ENCODE measurements at places on chromosomes 7 and 10.

DNA sequence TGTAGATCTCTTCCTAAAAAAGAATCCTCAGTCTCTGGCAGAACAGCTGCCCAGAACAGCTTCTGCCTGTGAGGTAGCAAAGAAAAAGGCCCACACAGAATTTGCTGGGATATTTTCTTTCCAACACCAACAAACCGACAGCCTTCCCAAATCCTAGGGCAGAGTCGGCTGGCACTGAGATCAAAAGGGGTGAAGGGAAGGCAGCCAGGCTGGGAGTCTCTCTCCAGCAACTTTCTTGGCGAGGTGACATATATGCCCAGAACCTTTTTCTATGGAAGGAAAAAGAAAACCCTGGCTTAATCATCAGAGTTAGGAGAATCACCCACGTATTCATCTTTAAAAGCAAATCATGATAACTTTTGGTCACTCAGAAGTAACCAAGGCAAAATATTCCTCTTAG lies 279.6 kb downstream of the DNAJB6 start:
- DNase-seq, result no peak

DNA sequence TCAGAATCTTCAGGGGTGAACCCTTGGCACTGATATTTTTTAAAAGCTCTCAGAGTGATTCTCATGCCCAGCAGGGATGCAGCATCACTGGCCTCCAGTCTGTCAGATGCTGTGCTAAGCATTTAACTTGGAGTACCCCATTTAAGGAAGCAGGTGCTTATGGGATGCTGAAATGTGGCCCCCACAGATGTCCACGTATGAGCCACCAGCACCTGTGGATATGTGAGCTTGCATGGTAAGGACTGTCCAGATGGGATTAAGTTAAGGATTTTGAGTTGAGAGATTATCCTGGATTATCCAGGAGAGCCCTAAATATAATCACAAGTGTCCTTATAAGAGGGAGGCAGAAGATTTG lies 17.7 kb downstream of the CHST3 start:
- no peak for DNase-seq

- DNase-seq, result no peak
Measured at GRCh38 chr7:30465811-30466180, 12.8 kb downstream of the NOD1 start.

- no peak for DNase-seq
Measured at GRCh38 chr10:92125144-92125543, 165.7 kb downstream of the CPEB3 start.

- DNase-seq, result no peak
Measured at GRCh38 chr7:134554417-134554966, 5.6 kb downstream of the AKR1B15 start.

- DNase-seq, result no peak
Measured at GRCh38 chr10:76882245-76882644, 755.4 kb downstream of the KCNMA1 start.

DNA sequence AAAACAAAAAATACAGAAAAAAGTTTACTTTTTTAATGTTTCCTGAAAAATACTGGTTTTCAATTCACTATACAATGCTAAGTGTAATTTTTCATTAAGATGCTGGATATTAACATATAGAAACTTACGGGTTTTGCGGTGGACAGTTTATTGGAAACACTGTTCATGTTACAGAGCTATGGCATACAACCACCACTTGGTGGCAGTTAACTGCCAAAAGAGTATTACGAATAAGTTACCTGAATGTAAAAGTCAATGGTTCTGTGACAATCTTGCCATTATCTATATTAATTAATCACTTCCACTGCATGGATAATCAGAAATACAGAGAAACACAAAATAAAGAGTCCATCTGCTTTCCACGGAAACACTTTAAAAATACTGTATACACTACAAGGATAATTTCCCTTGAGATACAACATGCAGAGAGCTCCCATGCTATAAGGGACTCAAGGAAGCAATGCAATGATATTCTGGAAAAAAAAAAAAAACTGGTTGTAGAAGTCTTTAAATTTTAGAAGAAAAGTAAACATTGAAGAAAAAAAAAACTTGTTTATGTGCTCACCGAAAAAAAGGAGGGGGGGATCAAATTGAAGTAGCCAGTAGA lies 97.0 kb downstream of the TPK1 start:
- DNase-seq, result no peak

DNA sequence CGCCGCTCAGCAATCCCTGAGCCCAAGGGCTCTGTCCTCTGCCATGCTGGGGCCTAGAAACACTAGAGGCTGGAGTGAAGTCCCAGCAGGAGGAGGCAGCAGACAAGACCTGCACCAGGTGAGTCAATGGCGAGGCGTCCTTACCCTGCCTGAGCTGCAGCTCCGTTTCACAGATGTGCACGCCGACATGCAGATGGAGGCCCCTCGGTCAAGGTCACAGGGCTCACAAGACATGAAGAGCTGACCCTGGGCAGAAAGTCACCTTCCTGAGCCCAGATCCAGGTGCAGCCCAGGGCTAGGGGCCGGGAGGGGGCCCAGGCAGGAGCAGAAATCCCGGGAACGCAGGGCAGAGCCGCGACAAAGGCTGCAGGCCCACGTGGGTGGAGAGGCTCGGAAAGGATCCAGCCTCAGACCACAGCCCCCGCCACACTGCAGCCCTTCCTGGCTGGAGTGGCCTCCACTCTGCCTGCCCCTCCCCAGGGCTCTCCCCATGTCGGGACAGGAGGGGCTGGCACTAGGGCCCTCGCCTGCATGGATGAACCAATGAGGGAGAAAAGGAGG lies 23.8 kb downstream of the PDGFA start:
- no peak for DNase-seq

- DNase-seq, result no peak
Measured at GRCh38 chr10:110355141-110355831, 50.6 kb upstream of the SMNDC1 start.

DNA sequence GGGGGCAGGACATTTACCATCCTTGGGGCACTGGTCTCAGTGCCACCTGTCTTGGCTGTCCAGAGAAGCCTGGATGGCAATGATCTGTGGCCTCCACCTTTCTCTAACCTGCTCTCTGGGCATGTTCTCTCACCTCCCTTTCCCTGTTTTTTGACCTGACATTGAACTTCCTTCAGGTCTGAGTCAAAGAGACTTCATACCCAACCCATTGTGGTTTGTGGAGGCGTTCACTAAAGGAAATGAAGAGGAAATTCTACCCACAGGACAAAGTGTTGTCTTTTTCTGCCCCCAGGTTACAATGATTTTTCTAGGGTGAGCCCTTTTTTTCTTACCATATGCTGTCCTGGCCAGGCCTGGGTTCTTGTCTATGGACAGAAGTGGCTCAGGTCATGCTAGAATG lies 76.6 kb downstream of the CYP26A1 start:
- DNase-seq, result no peak

DNA sequence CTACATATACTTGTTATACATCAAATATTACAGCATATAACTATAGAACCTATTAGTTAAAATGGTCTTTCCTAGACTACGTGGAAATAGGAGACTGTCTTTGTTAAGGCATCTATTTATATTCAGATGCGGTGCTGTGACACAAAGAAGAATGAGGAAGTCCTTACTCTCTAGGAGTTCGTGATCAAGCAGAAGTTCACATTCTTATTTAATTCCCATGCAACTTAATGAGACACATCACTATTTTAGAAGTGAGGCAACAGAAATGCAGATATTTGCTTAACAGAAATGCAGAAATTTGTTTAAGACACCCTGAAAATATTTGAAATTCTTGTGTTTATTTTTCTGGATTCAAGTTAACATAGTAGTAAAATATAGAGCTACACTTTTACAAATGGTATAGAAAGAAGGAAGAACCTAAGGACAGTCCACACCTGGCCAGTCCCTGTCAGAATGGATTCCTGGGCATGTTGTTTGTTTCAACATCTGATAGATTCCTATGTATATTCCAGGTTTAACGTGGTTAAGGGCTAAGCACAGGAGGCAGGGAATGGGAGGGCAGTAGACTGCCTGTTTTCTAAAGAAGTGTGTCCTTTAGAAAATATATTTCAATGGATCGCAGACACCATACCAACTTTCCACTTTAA lies 70.6 kb upstream of the NXPH1 start:
- DNase-seq, result no peak

- DNase-seq, result no peak
Measured at GRCh38 chr7:124879103-124879502, 50.5 kb downstream of the POT1 start.

DNA sequence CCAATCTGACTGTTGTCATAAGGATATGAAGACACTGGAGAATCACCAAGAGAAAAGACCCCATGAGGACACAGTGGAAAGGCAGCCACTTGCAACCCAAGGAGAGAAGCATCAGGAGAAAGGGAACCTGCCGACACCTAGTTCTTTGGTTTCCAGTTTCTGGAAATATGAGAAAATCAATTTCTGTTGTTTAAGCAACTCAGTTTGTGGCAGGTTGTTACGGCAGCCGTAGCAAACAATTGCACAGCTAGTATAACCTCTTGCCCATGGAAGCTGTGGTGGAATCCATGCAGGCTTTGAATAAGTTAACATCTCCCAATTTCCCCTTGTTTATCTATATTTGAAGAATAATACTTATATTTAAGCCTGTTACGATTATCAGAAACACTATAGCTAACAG lies 1103.0 kb upstream of the PHF14 start:
- DNase-seq, result no peak

DNA sequence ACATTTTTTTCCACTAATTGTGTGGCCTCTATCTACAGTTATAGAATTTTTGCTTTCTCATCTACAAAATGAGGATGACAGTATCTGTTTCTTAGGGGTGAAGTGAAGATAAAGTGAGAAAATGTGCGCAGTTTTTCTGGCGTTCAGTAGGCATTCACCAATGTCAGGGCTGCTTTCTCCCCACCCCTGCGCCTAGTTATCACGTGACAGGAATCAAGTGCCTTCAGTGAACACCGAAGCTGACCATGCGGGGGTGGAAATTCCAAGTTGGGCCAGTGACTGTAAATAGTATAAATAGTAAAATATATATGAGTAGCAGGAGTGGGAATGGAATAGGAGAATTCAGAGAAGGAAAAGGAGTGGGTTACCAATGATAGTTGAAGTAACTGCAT lies 77.4 kb downstream of the TAF3 start:
- DNase-seq, result no peak

DNA sequence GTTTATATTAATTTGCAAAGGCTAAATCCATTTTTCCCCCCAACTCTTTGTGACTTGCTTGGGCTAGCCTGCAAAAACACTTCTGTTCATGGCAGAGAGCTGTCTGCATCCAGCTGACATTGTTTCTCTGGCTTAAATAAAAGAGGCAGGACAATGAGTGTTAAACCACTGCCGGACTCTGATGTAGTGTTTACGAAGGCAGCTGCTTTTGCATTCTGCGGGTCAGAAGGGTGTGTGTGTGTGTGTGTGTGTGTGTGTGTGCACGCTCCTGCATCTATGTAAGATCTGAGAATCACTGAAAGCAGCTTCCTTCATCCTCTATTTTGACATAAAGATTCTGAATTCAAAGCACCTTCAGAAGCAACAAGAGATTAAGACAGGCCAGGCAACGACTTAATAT lies 28.3 kb downstream of the NRP1 start:
- no peak for DNase-seq

- DNase-seq, result no peak
Measured at GRCh38 chr10:129693382-129693781, 226.3 kb downstream of the MGMT start.

- no peak for DNase-seq
Measured at GRCh38 chr7:29281782-29282541, 87.4 kb downstream of the CHN2 start.

DNA sequence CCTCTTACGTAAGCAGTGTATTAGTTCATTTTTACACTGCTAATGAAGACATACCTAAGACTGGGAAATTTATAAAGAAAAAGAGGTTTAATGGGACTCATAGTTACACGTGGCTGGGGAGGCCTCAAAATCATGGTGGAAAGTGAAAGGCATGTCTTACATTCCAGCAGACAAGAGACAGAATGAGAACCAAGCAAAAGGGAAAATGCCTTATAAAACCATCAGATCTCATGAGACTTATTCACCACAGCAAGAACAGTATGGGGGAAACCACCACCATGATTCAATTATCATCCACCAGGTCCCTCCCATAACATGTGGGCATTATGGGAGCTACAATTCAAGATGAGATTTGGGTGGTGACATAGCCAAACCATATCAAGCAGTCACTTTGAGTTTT lies 126.3 kb upstream of the CXCL12 start:
- no peak for DNase-seq

DNA sequence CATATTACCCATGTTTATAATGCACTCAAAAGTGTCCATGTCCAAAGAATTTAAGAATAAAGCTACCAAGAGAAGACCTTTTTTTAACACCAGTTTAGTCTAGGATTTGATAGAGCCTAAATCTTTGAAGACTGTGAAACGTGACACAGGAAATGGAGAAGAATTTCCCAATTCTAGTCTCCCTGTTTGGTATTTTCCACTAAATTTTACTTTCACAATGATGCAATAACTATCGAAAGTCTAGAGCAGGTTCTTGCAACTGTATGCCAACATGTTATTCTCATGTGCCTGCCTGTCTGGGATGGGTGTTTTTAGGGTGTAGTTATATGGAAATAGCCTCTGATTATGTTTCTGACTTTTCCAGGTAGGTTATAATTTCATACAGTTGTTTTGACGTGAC lies 6.9 kb upstream of the MXI1 start:
- DNase-seq, result no peak

DNA sequence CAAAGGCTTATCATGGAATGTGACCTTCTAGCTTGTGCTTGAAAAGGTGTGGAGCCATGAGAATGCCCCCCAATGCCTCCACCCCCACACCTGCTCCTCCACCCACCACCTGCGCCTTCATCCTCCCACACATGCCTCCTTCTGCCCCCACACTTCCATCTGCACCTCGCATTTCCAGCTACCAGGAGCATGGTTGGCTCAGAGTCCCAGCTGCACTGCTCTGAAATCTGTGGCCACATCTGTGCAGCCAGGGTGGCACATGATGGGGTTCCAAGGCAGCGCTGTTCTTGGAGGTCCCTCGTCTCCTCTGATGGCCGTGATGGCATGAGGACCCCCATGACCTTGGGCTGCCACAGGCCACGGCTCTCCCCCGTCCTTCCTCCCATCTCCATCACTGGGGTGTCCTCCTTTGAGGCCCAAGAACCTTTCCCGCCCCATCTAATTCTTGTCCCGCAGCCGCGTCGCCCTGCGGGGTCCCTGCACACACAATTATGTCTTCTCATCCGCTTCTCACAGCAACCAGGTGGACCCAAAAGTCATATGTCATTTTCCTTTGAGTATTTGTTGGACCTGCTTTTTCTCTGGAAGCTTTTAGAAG lies 40.6 kb upstream of the CNPY1 start:
- no peak for DNase-seq

- DNase-seq, result no peak
Measured at GRCh38 chr7:4189131-4189570, 492.9 kb upstream of the FOXK1 start.

DNA sequence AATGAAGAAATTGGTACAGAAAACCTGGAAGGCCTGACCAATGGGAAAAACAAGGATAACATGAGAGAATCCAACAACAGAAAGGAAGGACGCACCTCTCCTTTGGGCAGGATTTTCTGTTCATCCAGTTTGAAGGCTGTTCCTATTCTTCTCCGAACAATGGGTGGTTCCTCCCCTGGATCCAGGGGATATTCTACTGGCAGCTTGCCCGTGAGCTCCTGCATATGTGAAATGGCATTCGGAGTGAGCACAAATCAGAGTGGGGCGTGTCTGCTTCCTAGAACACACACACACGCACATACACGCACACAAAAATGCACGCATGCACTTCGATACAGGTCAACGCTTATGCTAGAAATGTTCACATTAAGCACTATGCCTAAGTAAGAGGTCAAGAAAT lies 83.5 kb downstream of the PRPF18 start:
- no peak for DNase-seq

- DNase-seq, result no peak
Measured at GRCh38 chr7:158384746-158385145, 202.9 kb downstream of the PTPRN2 start.

All from stimulated activated CD4-positive, alpha-beta T cell treated with anti-CD3 and anti-CD28 coated beads, Interleukin-4, amount 100 ng/mL, for 4 hours (primary cell).